NCI-H2029 treated with DMSO at 0.1 percent for 48 hours (cell line): ENCODE measurements at places on chromosomes 1 and 21.

DNA sequence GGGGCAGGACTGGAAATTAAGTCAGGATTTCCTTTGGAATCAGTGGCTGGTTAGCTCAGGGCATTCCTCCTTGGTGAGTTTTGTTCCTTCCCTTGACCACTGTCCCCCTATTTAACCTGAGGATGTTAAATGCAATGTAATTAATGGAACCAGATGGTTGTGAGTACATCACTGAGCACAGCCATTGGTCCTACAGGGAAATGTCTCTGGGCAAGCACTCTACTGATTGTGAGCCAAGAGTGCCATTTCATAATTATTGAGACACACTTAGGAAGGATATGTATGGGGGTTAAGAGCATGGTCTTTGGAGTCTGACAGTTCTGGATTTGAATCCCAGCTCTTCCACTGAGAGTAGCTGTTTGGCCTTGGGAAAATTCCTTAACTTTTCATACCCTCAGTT is 74.4 kb downstream of the SPAG17 start:
- no peak for DNase-seq

- no peak for DNase-seq
These were observed 307.1 kb downstream of the PAPPA2 start for GRCh38 chr1:176770066-176770465.

GRCh38 chr1:171597203-171597602 is 24.8 kb upstream of the MYOCOS start:
- DNase-seq: no peak

- DNase-seq: no peak
These were observed 73.8 kb upstream of the ZNF281 start for GRCh38 chr1:200483491-200484143.

DNA sequence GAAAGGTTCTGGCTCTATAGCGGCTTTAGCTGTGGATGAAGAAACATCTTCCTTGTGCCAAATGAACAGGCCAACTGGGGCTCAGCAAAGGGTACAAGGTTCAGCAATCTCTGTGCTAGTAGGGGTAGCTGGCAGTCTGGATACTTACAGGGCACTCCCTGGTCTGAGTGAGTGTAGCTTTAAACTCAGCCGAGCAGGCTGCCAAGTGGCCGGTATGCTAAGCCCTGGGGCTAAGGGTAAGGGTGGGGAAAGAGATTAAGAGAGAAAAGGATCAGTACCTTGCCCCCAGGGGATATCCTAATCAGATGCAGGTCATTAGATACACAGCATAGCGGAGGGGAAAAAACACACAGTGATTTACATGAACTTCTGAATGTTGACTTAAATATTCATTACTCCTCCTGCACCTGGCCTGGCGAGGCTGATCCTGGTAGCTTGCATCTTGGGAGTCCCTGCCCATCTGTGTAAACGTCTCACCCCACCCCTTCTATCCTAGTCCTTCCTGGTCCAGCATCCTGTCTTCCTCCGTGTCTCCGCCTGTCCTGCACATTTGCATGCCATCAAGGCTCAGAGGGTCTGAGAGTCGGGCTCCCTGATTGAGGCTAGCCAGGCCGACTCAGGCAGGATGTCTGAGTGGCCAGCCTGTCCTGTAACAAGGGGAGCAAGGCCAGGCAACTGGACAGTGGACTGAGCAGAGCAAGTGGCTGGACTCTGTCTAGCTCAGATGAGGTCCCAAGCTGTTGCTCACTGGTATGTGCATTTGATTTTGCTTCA is 39.5 kb upstream of the CNTN2 start:
- no peak for DNase-seq

GRCh38 chr1:171784784-171785183 is 3.3 kb downstream of the METTL13 start:
- no peak for DNase-seq

DNA sequence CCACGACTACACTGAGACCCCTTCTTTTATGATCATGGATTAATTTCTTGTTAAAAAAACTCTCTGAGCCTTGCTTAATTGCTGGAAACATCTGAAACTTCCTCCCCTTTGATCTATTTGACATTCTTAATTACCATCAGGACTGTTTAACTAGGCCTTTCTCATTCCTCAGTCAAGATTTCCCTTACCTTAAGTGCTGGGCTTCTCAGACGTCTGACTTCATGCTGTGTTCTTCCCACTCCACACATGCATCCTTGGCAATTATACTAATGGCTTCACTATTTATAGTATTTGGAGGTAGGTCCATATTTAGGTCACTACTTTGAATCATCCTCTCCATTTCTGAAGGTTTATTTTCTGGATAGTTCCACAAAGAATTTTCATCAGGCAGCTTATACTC is 341.3 kb upstream of the TMPRSS15 start:
- DNase-seq: no peak

- DNase-seq: no peak
These were observed 7.1 kb upstream of the ADAM30 start for GRCh38 chr1:119903443-119903835.

- no peak for DNase-seq
These were observed 79.9 kb downstream of the OLFML2B start for GRCh38 chr1:161943737-161944136.

DNA sequence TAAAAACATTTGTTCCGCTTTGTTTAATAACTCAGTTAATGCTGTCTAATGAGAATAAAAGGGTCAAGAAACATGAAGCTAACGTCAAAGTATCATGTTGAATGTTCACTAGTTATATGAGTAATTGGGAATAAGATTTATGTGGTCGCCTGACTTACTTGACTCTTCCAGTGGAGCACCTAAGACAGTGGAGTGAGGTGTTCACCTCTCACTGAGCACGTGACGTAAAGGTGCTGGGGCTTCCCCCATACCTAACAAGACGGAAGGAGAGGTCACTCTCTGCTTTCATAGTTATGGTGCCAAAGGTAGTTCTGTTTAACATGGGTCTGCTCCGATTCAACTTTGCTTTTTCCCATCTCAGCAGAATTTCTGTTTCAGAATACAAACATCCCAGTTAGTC is 686 bp downstream of the KMO start:
- DNase-seq: no peak

GRCh38 chr1:53979712-53980450 is 33.7 kb downstream of the LRRC42 start:
- no peak for DNase-seq

GRCh38 chr1:100028765-100029164 is 59.0 kb downstream of the SLC35A3 start:
- no peak for DNase-seq

DNA sequence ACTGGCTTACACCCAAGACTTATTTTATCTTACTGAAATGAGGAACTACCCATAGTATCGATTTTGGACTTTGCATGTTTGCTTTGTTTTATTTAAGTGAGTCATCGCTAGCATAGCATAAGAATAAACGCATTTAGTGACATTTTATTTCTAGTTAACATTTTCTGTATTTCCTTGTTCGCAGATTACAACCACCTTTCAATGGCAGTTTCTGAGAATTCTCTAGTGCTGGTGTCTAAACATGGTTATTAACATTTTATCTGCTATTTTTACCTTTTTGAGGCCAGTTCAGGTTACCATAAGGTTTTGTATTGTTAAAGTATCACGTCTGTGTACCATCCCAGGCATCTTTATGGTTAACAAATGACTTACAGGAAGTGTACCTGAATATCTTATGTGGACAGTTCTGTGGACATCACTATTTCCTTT is 24.5 kb downstream of the EEIG2 start:
- DNase-seq: no peak

GRCh38 chr1:203672346-203672745 is 45.7 kb downstream of the ATP2B4 start:
- DNase-seq: no peak

GRCh38 chr1:98498651-98499050 is 162.9 kb upstream of the SNX7 start:
- no peak for DNase-seq

DNA sequence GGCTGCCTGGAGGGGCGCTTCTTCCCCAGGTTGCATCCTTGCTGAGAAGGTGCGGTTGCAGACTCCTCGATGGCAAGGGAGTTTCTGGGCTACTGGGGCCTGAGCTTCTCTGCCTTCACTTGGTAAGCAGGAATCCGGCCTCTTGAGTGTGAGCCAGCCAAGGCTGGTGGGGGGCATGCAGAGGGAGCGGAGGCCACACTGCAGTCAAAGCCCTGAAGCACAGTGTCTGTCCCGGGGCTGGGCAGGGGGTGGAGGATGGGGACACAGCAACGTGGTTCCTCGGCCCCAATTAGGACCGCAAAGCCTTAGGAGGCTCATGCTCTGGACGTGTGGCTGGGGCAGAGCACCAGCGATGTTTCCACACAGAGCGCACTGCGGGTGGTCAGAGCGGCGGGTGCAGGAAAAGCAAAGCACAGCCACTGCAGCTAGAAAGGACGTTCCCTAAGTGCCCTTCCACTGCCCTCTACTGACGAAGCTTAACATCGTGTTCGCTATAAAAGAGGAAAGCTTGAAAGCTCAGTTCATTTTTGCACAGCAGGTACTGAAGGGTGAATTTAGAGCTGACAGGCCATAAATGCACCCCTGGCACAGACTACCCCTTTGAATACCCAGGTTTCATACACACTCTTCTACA is 60.7 kb upstream of the COG2 start:
- DNase-seq: no peak

DNA sequence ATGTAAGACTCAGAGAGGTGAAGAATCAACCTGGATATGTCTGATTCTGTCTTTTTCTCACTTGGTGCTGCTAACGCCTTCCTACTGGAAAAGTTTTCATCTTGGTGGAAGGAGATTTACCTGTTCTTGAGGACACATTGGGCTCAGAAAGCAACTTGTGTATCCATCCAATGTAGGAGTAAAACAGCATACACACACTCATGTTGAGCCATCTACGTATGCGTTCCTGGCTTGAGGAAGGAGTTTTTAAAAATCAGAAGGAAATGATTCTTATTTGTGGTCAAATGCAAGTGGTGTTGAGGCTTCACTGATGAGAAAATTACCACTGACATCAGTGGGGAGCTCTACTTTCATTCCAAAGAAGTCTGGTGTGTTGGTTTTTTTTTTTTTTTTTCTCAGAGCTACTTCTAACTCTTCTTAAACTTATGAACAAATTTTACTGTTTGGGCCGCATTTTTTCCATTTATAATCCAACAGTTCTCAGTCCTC is 25.6 kb downstream of the XCL2 start:
- no peak for DNase-seq

DNA sequence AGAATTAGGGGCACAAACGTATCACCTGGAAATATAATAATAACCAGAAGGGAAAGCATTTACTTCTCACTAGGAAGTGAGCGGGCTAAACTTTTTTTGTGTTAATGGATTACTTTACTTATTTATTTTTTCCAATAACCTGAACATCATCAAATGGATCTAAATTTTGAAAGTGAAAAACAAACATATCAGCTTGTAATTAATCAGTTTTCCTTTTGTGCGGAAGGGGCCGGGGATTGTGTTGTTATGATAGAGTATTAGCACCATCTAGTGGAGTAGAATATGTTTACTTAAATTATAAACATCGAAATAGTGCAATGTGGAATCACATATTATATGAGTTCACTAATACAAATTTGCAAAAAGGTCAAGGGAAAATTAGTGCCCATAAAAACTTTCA is 9.0 kb downstream of the CFH start:
- peak; percentile 10 for DNase-seq

DNA sequence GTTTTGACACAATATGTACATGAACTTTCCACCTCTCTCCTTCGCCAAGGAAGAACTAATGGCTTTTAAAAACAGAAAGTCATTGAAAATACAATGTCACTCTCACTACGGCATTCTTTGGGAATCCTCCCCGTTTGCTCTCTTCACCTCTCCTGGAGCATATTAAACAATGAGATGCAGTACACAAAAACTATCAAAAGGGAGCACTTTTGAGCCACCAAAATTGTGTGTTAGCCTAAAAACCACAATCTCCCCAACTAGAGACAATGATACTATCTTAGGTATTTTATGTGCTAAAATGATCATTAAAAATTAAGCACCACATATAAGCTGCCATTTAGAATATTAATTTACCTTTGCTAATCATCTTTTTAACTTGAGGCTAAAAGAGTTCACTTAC is 425.5 kb downstream of the KCTD3 start:
- no peak for DNase-seq

GRCh38 chr1:226888816-226889215 is 18.4 kb downstream of the PSEN2 start:
- DNase-seq: no peak

DNA sequence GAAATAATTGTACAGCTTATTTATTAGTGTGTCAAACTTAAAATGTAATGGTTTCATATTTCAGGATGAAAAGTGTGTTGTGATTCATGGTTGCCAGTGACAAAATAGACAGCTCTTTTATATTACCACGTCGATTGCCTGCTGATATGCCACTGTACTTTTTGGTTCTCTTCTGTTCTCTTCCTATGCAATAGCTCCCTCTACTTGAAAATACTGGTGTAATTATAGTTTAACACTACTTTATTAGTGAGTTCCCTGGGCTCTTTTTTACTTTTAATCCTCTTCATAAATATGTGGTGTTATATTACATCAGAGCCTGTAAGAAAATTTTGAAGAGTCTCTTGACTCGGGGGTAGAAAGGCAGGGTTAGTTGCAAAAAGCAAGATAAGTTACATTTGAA is 111.3 kb downstream of the PATJ start:
- no peak for DNase-seq

- DNase-seq: no peak
These were observed 129.8 kb downstream of the PLPPR5 start for GRCh38 chr1:98874828-98875227.

DNA sequence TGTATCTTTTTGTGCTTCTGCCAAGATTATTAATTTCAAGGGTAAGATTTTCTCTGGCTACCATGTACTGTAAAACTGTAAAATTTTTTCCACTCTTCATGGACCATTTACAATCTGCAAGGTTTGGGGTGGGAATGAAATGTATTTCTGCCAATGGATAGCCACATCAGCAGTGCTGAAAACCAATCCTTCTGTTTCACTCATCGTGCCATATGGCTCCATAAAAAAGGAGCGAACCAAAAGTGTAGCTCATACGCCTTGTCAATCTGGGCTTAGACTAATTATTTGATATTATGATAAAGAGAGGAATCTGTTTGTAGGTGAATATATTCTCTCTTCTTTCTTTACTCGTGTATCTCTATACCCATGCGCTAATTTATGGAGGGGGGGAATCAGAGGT is 3.0 kb upstream of the SLC44A5 start:
- DNase-seq: no peak
